ENCODE measurements at places on chromosomes 12 and 14.

DNA sequence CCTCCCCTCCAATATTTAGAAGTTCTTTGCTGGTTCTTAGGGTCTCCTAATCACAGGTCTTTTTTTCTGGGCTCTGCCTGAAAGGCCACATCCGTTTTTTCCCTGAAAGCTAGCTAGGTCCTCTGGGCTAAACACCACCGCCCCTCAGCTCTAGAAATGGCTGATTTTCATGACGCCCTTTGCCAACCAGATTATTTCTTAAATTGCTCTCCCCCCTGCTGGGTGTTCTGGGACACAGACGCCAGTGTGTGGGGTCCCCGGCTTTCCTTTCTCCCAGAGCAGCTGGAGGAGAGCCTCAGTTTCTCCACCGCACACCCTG lies 45.3 kb upstream of the ATP23 start:
- DNase-seq, result no peak

DNA sequence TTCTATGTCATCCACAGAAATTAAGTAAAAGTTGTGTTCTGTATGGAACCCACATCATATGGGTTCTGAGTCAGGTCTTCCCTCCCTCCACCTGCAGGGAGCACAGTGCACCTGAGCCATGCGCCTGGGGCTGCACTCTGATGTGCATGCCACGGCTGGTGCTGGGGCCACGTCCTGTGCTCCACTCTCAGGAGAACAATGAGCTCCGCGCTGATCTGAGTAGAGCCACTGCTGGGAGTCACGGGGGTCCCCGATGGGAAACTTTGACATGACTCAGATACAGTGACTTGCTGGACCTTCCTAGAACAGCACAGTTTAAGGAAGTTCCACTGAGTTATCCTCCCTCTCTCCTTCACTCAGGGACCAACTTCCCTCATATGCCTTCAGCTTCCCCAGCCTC lies 683.4 kb downstream of the TMEM121 start:
- no peak for DNase-seq

DNA sequence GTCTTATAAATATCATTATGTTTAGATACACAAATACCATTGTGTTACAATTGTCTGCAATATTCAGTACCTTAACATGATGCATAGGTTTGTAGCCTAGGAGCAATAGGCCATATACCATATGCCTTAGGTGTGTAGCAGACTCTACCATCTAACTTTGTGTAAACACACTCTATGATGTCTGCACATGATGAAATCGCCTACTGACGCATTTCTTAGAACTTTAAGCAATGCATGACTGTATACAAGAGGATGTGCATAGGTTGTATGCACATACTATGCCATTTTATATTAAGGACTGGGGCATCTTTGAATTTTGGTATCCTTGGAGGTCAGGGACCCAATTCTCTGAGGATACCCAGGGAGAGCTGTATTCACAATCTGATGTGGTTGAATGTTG lies 10.1 kb upstream of the BTG1 start:
- DNase-seq, result no peak

DNA sequence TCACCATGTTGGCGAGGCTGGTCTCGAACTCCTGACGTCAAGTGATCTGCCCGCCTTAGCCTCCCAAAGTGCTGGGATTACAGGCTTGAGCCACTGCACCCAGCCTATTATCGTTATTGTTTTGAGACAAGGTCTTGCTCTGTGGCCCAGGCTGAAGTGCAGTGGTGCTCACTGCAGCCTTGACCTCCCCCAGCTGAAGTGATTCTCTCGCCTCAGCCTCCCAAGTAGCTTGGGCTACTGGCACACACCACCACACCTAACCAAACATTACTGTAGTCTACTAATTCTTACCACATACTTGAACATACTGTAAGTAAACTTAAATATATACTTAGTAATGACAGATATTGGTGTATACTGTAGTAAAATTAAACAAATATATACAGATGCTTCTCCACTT lies 4.5 kb upstream of the CDCA4 start:
- DNase-seq, result no peak

DNA sequence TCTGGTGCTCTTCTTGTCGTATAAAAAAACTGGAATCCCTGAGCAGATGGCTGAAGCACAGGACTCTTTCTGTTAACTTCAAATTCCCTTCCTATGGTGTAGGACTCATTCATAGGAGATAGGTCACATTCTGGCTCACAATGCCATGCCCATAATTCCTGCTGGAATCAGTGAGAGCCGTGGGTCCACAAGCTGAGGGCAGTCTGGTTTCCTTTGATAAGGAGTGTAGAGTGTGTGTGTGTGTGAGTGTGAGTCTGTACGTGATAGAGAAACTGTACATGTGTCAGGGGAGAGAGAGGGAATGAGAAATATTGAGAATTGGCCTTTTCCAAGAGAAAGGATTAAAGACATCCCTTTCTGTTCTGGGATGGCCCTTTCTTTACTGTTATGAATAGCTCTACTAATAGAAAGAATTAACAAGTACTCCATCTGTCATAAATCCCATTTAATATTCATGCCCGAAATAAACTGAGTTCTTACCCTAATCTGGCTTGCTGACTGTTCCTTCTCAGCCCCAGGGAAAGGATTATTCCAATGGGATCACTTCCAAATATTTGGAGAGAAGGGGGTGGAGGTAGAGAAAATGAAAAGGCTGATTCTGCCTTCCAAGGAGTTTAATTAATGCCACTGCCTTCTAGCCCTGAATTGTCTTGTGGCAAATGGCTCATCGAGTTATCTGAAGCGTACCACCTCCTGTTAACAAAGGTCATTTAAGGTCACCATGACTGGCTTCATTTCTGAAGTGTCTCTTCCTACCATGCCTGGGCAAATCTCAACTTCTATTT lies 79.0 kb downstream of the TMX1 start:
- no peak for DNase-seq

GRCh38 chr14:103692871-103693270 lies 22.4 kb downstream of the XRCC3 start:
- no peak for DNase-seq

- no peak for DNase-seq
Observed at GRCh38 chr14:104872469-104873341, 7.6 kb downstream of the CEP170B start.

DNA sequence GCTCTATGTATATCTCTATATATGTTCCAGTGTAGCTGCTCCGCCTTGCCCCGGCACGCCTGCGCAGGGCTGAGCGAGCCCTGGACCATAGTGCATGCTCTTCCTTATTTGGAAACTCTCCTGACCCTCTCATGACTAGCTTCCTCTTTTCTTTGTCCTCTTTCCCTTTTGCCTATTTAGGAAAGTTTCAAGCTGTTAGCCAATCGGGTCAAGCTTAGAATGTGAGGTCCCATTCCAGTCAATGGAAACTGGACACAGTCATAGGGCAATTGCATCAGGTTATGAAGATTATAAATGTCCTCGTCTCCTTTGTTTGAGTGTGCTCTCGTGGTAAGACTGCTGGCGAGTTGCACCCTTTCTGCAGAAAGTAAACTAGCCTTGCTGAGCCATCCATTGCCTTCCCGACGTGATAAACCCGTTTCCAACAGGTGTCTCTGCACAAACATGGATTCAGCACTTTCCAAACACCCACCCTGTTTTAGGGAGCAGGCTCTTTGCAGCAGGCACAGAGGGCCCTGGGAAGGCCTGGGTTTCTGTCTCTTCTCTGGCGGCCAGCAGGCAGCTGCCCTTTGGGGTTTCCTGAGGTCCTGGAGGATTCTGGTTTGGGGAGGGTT lies 30.9 kb downstream of the CCDC92 start:
- DNase-seq, result no peak

GRCh38 chr14:66003082-66003730 lies 483.0 kb upstream of the CCDC196 start:
- no peak for DNase-seq

DNA sequence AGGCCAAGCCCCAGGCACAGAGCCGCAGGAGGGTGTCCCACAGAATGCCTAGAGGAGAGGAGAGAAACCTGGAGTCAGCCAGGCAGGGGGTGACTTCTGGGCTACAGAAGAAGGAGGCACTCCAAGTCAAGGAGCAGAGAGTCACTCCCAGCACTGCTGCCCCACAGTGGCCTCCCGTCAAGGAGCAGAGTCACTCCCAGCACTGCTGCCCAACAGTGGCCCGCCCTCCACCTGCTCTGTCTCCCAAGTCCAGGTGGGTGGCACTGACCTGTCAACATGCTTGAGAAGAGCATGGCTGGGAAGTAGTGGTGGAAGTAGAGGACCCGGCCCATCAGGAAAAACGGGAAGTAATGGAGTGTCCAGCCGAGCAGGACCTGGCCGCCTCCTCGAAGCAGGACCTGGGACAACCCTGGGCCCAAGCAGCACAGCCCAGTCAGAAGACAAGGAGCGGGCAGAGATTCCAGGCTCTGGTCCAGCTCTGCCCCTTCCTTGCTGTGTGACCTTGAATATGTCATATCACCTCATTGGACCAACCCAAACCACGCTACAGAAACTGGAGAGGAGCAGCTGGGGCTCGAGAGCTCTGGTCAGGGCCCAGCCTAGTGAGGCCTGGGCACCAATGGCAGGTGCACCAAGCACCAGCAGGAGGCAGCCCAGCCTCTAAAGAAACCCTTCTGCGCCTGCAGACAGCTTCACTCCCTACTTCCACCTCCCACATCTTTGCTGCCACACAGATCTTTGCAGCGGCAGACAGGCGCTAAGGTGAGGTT lies 7.6 kb upstream of the NGB start:
- no peak for DNase-seq

GRCh38 chr12:59446116-59446515 lies 149.7 kb upstream of the SLC16A7 start:
- no peak for DNase-seq

DNA sequence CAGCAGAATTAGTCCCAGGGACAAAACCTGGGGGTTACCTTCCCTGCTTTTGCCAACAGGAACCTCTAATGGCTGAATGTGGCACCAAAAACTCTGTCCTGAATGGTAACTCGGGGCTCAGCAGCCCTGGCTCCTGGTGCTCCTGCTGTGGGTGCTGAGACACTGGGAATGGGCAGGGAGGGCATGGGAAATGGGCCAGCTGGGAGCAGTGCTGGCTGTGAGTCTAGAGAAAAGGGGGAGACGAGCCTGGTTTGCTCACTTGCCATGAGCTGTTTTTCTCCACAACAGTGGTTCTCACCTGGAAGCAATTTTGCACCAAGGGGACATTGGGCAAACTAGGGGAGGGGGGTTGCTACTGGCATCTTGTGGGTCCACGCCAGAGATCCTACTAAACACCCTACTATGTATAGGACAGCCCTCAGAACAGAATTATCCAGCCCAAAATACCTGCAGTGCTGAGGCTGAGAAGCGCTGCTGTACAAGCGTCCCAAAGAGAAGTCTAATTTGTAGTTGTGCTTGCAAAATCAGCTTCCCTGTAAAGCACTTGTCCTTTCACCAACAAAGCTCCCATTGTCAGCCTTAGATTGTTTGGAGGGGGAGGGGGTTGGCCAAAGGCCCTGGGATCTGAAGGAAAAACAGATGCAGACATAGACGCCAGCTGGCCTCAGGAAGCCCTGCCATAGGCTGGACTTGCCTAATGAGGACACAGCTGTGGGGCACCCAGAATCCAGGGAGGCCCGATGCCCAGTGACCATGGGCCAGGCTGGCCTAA lies 3.6 kb downstream of the LRRC74A start:
- no peak for DNase-seq

DNA sequence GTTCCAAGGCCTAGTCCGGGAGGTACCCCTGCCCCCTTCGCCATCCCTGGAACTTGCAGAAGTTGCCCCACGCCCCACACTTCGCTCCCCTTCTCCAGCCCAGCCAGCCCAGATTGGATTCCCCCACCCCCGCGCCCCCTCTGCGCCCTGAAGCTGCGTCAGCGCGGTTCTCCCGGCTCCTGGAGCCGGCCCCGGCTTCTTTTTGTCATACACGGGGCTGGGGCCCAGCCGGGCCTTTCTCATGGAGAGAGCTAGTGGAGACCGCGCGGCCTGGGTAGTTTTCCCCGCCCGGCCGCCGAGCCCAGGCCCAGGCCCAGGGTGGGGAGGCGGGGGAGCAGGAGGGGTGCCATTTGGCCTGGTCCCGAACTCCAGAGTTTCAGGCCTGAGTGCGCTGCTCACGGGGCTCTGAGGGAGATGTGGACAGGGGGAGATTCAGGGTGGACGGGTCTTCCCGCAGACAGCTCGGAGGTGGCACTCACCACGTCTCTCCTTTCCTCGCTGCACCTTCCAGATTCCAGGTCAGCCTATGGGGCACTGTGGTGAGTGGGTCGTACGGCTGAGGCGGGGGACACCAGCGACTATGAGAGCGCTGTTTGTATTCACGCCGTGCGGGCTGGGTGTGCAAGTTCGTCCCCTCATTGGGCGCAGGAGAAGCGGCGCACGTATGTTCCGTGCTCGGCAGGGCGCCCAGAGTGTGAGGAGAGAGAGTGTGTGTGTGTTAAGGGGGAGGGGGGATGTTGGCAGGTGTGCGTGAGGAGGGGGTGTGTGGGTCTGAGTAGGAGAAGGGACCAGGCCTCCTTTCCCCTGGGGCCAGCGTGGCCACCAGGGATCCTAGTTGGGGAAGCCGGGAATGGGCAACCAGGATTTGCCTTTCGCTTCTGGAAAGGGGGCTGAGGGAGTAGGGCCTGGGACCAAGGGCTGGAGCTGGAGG lies 785 bp upstream of the LHX5 start:
- DNase-seq, result no peak

DNA sequence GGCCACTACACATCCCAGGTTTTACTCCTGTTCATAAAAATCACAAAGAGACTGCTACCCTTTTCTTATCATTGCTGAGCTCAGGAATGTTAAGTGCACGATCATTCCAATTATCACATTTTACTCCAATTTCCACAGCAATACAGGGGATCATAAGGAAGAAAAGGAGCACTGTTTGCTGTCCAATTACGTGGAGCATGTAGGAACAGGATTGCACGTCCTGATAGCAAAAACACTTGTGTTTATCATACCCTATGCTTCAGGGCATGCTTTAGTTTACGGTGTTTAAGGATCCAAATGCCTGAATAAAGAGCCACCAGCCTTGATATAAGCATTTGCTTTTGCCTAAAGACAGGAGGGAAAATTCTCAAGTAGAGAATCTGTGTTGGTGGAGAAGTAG lies 155.4 kb upstream of the EGLN3 start:
- DNase-seq, result no peak

GRCh38 chr14:105120056-105120455 lies 48.5 kb downstream of the JAG2 start:
- DNase-seq, result no peak

DNA sequence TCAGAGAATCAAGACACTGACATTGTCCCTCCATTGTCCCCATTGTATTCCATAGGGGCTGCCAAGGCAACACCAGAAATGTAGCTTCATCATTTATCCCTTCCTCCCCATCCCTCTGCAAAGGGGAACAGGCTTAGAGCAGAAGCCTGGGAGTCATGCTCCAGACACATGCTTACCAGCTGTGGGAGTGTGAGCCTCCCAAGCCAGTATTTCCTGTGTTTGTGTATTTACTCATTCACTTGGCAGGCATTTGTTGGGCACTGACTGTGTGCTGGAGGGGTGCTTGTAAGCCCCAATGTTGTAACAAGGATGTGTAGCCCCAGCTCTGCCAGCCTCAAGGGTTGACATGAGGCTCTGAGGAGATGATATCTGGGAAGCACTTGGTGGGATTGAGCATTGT lies 46.0 kb upstream of the TCL1A start:
- DNase-seq, result no peak

- no peak for DNase-seq
Observed at GRCh38 chr14:49786315-49786714, 18.4 kb downstream of the KLHDC2 start.

All from NT2/D1 (cell line).